ENCODE measurements at places on chromosomes 6 and 20. TPM values are rescaled to one million over a fixed set of nuclear protein-coding genes. Genes with fewer than 3 reads are reported as not detected.

BMP7 gene
- total RNA-seq, result 0.12 TPM

C20orf141 gene
- not detected for total RNA-seq

EFCAB8 gene
- total RNA-seq, result 0.39 TPM

NR2E1 gene
- total RNA-seq, result not detected

POPDC3 gene
- not detected for total RNA-seq

SMOC2 gene
- total RNA-seq, result not detected

DNA sequence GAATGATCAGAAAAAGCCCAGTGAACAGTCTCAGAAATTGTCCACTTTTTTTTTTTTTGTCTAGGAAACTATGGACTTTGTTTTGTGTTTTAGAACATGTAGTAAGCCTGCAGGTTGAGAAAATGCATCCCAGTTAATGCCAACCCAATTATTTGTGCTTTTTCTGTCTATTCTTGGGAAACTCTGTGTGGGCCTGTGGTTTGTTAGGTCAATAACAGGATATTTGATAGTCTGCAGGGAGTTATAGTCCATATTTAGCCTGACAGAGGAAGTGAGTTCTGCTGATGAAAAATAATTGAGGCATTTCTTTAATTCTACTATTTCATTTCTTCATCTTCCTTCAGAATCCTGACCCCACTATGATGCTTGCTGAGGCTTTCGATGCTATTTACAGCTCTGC is 154.0 kb upstream of the LAMP5 start:
- no peak for DNase-seq

- DNase-seq, result no peak
These were observed 231.6 kb downstream of the ARHGAP18 start for GRCh38 chr6:129478379-129478778.

- no peak for DNase-seq
These were observed 32.7 kb upstream of the COL21A1 start for GRCh38 chr6:56280126-56280525.

GRCh38 chr6:134517145-134517658 is 199.3 kb upstream of the SGK1 start:
- no peak for DNase-seq
